ENCODE measurements at places on chromosomes 4 and X. TPM values are rescaled to one million over a fixed set of nuclear protein-coding genes. Genes with fewer than 3 reads are reported as not detected.

GRCh38 chr4:85084371-85085094, 118.0 kb upstream of the WDFY3 start:
- H3K27me3 ChIP-seq = no peaks in the 10 kb centered on the region
- no peaks in the 10 kb centered on the region for H3K36me3 ChIP-seq
- H3K4me3 ChIP-seq = no peak overlapping the region
- DNase-seq = peak; percentile 74
- no peak overlapping the region for H3K27ac ChIP-seq

GRCh38 chr4:6926681-6927478, 17.3 kb downstream of the TBC1D14 start:
- no peak overlapping the region for H3K4me3 ChIP-seq
- no peak for DNase-seq
- no peaks in the 10 kb centered on the region for H3K4me1 ChIP-seq
- no peaks in the 10 kb centered on the region for H3K36me3 ChIP-seq
- H3K27ac ChIP-seq = no peak overlapping the region

DNA sequence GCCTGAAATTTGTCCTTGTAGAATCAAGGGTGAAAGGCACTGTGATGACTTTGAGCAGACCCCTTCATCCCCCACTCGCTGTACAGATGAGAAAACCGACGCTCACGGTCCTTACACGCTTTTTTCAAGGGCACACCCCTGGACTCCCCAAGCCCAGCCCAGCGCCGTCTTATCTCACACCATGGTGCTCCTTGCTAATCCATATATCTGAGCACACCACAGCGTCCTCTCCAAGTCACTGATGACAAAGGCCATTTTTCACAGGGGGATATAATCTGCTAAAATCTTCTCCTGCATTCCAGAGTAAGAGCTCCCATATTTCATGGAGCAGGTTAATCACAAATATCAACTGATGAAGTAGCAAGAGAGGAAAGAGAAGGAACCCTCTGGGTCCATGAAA, 486.3 kb downstream of the BCOR start:
- no peaks in the 10 kb centered on the region for H3K27me3 ChIP-seq
- no peaks in the 10 kb centered on the region for H3K36me3 ChIP-seq
- H3K4me3 ChIP-seq = no peak overlapping the region
- H3K27ac ChIP-seq = no peak overlapping the region
- no peaks in the 10 kb centered on the region for H3K4me1 ChIP-seq

- peaks cover 17% of the 10 kb centered on the region for H3K4me1 ChIP-seq
- H3K4me3 ChIP-seq = peak overlapping the region; percentile 64
- DNase-seq = no peak
- no peaks in the 10 kb centered on the region for H3K36me3 ChIP-seq
These were observed 524 bp downstream of the RAB33A start for GRCh38 chrX:130172127-130172845.

ERCC6L gene
- 1.9 TPM for total RNA-seq

Measured in GM23248 (cell line).